ENCODE measurements at places on chromosomes 1 and 21.
A peak's percentile ranks its signal among the peaks of the same experiment; 100 is the strongest.

DNA sequence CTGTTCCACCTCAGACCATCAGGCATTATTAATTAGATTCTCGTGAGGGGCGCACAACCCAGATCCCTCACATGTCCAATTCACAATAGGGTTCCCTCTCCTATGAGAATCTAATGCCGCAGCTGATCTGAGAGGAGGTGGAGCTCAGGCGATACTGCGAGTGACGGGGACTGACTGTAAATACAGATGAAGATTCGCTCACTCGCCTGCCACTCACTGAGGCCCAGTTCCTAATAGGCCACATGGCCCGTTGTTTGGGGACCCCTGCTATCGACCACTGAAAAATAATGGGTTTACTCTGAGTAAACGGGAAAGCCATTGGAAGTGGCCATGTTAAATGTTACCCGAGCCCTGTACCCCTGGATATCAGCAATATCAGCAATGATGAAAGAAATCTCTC lies 65.9 kb downstream of the GRIK1 start:
- no peak for DNase-seq

DNA sequence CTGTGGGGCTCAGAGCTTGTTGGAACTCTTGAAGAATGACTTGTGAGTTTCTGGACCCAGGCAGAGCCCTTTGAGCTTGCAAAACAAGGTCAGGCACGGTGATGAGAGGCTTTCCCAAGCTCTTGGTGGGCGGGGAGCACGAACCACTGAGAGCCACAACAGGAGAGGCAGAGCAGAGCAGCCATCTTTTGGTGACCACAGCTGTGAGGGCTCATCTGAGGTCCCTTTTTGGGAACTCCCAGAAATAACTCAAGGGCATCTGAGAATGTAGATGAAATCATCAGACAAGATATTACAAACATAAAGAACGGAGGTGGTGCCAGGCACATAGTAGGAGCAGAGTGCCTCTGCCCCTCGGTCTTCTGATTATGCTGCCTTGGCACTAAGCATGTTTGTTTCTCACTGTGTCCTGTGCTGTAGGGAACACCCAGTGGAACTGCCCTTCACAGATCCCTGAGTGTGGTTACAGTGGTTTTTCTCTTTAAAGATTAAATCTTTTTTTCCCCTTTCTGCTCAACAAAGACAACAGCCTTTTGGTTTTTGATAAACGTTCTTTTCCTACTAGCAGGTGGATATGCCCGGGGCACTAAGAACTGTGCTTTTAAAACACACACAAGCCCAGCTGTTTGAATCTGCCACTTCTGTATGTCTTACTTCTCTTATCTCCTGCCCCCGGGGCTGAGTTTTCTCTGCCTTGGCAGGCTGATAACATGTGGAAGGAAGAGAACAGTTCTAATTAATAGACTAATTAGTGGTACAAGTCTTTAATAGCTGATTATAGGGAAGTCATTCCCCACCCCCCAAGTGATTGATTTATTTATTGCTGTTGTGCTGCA lies 37.7 kb downstream of the CD34 start:
- no peak for DNase-seq

DNA sequence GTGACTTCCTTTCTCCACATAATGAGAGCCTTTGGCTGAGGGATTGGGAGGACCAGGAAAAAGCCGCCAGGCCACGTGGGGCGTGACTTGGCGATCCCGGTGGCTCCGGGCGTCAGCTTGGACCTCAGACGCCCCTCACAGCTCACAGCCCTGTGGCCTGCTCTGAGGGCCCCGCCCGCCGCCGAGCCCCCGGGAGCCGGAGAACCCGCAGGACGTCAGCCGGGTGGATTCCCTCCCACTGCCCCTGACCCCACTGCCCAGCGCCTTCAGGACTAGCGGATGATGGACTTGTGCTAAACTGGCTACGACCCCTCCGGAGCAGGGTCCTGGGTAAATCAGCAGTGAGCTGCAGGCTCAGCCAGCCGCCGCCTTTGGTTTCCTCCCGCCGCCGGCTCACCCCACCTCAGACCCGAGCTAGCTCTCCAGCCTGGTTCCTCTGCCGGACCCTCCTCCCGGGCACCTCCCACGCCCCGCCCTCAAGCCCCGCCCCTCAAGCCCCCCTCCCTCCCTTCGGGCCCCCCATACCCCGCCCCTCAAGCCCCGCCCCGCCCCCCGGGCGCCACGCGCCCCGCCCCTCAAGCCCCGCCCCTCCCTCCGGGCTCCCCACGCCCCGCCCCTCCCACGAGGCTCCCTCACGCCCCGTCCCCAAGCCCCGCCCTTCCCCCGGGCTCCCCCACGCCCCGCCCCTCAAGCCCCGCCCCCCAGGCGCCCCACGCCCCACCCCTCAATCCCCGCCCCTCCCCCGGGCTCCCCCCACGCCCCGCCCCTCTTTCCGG lies 10.0 kb upstream of the FAAP20 start:
- no peak for DNase-seq

- DNase-seq = no peak
These were observed 14.1 kb downstream of the EPHA2 start for GRCh38 chr1:16141573-16142336.

GRCh38 chr1:18808550-18808949 lies 50.9 kb downstream of the TAS1R2 start:
- no peak for DNase-seq

DNA sequence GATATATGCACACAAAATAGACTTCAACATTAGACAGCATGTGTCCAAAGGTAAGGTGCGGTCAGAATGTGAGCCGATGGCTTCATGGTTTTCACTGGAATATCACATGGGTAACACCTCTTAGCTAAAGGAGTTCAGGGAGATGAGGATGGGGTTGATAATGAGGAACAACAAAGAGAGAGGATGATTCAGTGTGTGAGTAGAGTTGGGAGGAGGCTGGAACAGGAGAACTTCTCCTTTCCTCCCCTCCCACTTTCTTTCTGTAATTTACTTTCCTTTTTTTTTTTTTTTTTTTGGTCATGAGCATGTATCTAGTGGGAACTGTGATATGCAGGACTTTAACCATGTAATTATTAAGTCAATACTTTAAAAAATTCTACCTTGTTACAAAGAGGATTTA lies 99.4 kb downstream of the FASLG start:
- DNase-seq = no peak

- DNase-seq = no peak
These were observed 35.3 kb downstream of the B3GALNT2 start for GRCh38 chr1:235468970-235469369.

- DNase-seq = no peak
These were observed 17.1 kb downstream of the COL18A1 start for GRCh38 chr21:45421846-45422775.

GRCh38 chr1:15525050-15526020 lies 1.3 kb upstream of the DNAJC16 start:
- DNase-seq = no peak

- no peak for DNase-seq
These were observed 103.7 kb downstream of the HS2ST1 start for GRCh38 chr1:87017998-87018672.

GRCh38 chr21:45533361-45533845 lies 8.8 kb downstream of the SLC19A1 start:
- DNase-seq = no peak

DNA sequence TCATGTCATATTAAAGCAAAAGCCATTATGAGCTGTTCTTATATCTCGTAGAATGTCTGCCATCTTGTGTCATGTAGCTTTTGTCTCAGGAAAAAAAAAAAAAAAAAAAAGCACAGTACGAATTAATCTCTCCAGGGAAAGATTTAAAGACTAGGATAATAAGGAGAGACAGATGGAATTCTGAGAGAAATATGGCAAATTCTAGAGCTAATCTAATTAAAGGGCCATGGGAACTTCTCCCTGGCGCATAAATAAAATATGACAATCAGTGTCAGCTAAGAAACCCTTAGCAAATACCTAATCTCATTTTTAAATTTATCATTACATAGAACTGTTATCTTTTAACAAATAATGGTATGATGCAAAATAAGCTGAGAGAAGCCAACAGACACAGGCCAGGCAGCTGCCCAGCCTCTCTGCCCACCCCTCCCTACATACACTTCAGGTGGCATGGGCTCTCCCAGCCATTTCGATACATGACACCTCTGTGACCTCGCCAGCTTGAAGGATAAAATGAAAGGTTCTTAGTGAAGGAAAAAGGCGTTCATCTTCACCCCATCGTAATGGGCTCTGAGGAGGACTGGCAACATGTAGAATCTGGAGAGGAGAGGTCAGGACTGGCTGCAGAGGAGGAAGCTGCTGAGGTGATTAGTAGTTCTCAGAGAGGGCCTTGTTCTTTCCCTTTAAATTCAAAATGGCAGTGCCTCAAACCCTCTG lies 39.8 kb downstream of the DISC1 start:
- no peak for DNase-seq

DNA sequence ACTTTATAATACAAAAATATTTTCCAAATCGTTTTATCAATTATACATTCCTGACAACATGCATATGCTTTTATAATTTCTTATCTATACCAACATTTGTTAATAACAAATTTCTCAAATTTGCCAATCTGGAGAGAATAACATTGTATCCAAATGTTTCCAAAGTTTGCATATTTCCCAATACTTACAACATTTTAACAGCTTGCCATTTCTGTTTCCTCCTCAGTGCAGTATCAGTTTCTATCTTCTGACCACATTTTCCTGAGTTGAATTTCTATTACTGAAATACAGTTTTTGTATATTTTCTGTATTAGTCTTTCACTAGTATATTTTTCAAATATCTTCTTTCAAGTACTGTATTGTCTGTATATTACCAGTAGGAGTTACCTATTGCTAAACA lies 1594.3 kb downstream of the PLA2G4A start:
- DNase-seq = no peak

GRCh38 chr1:201745023-201745422 lies 83.9 kb upstream of the IPO9 start:
- no peak for DNase-seq

- peak; percentile 23 for DNase-seq
These were observed 31.7 kb upstream of the KLF17 start for GRCh38 chr1:44086692-44087474.

DNA sequence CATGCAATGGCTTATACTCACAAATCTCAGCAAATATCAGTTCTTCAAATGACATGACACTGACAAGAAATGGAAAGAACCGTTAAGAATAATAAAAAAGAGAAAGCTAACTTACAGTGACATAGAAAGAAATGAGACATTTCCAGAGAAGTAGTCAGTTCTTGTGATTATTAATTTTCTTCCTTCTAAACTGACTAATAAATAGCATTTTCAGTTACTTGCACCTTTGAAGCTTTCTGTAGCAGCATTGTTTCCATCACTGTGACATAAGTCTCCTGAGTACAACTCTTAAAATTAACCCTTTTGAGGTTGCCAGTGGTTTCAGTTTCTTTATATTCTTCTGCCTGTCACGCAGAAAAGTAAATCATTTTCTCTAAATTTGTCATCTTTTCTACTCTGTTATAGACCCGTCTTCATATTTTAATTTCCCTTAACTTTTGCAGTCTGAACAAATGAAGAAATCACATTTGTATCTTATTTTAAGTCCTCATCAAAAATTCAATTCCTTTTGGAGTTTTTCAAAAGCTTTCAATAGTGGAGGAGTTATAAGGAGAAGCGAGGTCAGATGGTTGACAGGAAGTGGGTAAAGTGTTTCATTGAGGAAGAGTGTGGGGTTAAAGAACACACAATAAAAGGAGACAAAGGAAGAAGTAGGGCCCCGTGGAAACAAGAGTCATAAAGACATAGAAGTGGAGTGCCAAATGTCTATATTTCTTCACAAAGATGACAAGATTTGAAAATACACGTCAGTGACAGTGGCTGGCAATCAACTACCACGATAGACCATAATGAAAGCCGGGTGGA lies 57.9 kb upstream of the S1PR1 start:
- DNase-seq = no peak

GRCh38 chr1:31485166-31485565 lies 72.2 kb downstream of the SERINC2 start:
- DNase-seq = no peak

DNA sequence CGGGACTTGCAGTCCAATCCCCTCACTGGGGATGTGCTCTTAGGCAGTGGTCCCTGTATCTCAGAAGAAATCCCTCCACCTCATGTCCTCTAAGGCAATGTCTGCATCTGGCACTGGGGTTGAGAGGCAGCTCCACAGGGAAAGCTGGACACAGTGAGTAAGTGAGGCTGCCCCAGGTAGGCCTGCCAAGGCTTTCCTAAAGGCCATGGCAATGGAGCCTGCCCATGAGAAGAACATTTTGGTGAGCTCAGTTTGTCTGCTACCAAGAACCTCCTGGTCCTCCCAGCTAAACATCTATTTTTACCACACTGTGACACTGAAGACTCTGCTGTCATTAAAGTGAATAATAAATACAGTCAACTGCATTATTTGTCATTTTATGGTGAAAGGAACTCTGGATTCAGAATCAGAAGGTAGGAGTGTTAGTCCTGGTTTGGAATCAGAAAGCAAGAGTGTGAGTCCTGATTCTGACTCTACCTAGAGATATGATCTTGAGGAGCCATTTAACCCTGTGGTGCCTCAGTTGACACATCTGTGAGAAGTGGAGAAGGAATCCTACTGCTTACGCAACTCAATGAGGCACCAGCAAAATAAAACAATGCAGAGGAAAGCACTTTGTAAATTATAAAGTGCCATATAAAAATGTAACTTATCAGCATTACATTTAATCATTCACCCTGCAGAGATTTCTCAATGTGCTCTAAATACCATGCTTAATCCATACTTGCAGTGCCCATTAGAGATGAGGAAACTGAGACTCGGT lies 41.0 kb downstream of the TBX15 start:
- DNase-seq = no peak

DNA sequence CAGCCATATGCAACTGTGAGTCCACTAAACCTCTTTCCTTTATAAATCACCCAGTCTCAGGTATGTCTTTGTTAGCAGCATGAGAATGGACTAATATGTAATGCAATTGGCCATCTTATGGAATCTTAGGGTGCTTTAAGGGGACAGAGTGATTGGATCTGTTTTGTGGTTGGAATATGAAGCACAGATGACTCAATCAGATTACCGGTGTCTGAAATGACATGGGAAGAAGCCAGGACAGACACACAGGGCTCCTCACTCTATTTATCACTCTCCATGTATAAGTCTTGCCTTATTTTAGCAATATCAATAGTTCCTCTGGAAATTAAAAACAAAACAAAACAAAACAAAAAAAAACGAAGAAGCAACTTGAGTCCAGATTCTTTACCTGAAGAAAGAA lies 12.9 kb downstream of the KCNJ6 start:
- DNase-seq = no peak

DNA sequence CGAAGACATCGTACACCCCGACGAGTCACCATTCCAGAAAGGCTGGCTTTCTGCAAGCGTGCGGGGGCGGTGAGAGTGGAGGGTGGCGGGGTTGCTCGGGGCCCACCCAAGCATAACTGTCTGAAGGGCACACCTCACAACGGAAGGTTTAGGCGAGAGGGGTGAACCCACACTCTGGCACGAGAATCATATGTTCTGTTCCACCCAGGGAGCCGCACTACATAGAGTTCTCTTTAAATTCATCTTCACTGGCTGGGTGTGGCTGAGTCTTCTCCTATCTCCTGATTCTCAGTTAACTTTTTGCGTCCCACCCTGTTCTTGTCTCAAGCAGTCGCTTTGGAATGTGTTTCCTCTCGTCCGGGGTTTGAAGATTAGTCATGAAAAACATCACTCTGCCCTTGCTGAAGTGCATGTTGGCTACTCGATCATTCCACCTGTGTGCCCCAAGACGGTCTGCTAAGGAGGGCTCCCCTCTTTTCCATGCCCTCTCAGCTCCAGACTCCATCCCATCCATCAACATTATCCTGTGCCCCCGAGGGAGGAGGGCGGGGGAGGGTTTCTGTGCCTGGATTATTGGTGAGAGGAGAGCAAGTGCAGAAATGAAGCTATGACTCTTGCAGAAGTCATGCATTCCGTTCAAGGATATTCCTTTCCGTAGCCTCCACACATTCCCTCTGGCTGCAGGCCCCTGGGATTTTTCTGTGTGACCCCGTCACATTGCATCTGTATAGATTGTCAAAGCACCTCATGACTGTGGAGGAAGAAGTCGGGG lies 53.5 kb upstream of the CD34 start:
- DNase-seq = no peak
